ENCODE measurements at places on chromosomes 11 and 22.
A peak's percentile ranks its signal among the peaks of the same experiment; 100 is the strongest.

- DNase-seq, result no peak
Observed at GRCh38 chr11:63866211-63866610, 27.3 kb downstream of the MARK2 start.

DNA sequence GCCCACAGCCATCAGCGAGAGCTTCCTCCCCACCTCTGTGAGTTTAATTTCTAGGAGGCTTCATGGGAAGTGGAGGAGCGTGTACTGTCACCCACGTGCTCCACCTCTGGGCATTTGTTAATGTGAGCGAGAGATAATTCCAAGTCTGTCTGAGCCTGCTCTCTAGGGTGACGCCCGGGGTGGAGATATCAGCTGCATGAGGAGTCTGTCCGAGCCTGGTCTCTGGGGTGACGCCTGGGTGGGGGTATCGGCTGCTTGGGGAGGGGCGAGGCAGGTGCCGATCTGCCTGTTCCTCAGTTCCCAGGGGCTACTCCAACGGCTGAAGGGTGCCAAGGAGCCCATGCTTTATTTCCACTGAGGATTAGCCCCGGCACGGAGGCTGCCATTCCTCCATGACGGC is 735.0 kb downstream of the BRD1 start:
- no peak for DNase-seq

DNA sequence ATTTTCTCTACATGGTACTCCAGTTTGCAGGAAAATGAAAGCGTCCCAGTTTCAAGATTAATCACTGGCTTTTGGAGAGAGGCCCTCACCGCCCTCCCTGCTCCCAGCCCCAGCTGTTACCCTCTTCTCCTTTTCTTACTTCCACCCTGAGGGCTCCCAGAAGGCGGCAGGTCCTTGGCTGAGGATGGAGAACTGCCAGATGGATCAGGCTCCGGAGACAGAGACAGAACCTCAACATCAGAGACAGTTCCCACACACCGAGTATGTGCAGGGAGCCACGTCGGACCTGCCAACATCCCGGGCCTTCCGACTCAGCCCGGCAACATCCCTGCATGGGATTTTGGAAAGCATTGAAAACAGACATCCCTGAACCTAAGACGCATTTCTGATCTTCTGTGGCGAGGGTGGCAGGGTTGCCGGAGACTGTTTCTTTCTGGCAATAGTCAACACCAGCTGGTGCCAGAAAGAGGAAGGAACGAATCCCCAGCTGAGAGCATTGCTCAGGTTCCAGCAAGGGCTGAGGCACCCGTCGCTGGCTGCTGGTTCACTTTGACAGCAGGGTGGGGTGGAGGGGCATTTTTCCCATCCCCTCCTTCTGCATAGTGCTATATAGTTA is 467.1 kb downstream of the MIAT start:
- peak; percentile 39 for DNase-seq

DNA sequence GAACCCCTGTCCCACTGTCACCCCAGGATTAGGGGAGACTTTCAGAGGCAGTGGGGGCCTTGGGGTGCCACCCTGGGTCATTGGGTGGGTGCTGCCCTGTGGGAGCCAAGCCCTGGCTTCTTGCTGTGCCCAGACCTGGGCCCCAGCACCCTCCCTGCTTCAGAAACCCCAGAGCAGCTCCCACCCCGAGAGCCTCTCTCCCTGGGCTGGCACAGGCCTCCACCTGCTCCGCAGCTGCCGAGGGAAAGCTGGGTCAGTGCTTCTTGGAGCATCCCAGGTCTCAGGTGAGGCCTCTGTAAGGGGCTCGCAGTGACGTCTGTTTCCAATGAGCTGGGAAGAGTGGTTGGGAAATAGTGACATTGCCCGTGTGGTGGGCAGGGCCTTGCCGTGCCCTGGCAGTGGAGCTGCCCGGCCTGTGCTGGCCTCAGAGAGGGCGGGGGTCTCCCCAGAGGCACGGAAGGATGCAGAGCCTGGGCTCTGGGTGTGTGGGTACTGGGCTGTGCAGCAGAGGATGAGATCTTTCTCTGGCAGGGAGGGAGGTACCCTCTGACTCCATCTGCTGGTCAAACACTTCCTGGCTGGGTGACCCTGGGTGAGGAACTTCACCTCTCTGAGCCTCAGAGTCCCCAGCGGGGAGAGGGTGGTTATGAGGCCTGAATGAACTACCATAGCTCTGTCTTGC is 23.0 kb downstream of the C22orf23 start:
- no peak for DNase-seq

DNA sequence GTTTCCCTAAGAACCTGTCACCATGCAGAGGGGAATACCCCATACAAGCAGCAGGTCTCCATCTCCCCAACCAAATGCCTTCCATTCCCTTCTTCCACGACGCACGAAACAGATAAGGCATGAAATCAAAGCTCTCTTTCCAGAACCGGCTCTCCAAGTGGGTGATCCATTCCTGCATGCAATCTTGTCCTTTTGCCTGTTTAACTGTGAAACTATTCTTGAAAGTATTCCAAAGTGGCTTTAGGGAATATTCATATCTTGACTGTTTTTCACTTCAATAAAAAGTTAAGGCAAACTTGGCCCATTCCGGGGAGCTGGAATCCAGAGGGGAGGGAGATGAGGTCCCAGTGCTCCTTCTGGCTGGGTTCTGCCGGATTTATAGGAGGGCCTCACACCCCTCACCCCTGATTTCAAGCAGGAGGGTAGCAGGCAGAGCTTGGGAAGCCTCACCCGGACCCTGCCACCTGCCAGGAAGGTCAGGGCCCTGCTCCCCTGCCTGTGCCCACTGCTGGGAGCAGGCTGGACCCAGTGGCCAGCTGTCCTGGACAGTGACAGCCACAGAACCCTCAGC is 60.9 kb downstream of the SCGB1A1 start:
- no peak for DNase-seq

GRCh38 chr11:120667281-120667680 is 155.7 kb downstream of the GRIK4 start:
- DNase-seq, result no peak

DNA sequence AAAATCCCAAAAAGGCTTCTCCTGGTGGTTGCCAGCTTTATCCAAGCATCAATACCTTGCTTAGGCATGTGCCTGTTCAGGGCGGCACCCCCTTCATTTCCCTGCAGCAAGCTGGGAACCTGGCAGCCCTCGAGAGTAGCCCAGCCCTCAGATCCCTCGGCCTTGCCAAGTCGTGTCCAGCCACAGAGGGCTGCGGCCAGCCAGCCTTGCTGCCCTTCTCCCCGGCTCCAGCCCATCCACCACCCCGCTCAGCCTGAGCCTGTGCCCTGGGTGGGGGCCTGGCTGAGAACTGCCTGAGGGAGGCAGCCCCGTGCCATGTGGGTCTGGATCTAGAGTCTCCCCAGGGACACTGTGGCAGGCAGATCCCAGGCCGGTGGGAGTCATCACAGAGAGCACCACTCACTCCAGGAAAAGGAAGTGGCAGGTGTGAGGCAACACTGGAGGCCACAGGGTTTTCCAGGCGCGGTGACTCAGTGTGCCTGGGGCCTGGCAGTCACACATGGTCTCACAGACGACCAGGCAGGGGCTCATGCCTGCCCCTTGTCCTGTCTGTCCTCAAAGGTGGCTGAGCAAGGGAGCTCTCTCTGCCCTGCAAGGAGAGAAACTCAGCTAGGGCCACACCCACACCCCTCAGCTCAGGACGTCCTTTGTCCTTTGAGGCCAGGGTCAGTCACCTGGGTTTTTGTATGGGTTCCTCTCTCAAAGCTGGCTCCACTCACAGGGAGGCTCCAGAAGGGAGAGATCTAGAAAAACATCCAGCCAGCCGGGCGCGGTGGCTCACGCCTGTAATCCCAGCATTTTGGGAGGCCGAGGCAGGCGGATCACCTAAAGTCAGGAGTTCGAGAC is 12.2 kb upstream of the CDC42BPG start:
- DNase-seq, result no peak

DNA sequence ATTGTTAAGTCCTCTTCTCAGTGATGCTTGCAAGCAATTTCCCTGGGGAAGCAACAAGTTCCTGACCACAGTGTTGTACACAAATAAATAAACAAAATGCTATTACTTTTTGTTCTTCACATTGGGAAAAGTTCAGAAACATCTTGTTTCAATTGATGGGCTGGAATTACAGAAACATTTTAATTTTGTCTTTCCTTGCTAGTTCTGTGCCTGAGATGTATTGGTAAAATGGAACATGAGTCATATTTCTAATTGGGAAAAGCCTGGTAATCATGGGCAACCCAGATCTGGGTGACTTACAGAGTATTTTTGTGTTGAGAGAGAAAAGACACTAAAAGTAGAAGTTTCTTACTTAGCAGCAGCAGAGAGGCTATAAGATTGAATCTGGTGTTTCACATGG is 576 bp upstream of the BLID start:
- DNase-seq, result no peak

DNA sequence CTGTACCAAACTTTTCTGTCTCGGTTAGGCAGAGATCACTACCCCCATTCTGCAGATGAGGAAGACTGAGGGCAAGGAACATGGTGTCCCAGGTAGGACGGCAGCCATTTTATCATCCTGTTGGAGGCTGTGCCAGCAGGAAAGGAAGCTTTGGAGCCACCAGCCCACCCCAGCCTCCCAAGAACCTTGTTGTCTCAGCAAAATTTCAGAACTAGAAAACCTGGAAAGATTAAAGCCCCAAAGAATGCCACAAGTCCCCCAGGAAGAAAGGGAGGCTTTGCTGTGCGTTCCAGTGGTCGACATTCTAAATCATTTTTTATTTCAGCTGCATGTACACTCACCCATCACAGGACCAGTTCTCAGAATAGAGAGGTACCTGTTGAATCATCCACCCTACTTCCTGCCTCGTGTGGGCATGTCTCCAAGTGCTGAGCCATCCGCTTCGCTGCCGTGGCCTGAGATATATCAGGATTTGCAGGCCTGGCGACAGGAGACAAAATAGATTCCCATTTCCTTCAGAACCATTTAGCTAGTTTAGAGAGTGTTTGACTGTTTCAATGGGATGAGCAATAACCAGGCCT is 13.0 kb upstream of the EIF3D start:
- DNase-seq, result no peak

Data from right hindlimb (tissue), 1 donor.